Activated CD4-positive, alpha-beta T cell treated with anti-CD3 and anti-CD28 coated beads, Interleukin-10, Interleukin-2, amounts not matched to agents 100 ng/mL and 50 ng/mL, durations not matched to agents 16 hours and 8 hours (primary cell): ENCODE measurements at places on chromosomes 6 and 20.
A peak's percentile ranks its signal among the peaks of the same experiment; 100 is the strongest.

DNA sequence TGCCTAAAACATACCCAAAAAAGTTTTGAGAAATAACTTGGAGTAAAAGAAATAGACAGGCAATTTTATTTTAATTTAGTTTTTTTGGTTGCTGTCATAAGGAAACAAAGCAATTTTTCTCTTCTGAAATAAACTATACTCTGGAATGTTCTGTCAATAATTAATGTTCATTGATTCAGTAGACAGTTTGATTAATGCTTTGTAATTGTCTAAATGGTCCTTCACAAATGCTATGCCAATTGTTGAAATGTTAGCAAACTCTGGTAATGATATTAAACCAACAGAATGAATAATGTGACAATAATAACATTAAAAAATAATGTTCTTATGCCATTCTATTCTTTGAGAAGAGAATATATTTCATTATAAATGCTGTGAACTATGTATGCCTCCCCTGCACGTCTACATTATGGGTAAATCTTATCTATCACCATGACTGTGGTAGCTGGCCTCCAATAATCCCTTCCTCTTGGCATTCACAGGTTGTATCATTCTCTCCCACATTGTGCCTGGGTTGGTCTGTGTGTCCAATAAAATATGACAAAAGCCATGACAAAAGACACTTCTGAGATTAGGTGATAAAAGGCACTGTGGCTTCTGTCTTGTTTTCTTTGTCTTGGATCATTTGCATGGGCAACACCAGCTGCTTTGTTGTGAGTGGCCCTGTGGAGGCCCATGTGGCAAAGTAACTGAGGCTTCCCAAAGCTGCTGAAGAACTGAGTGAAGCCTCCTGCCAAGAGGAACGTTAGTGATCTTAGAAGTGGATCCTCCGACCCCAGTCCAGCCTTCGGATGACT lies 25.1 kb downstream of the IL20RA start:
- no peak for DNase-seq

GRCh38 chr6:43937236-43938177 lies 167.5 kb downstream of the VEGFA start:
- DNase-seq: no peak

DNA sequence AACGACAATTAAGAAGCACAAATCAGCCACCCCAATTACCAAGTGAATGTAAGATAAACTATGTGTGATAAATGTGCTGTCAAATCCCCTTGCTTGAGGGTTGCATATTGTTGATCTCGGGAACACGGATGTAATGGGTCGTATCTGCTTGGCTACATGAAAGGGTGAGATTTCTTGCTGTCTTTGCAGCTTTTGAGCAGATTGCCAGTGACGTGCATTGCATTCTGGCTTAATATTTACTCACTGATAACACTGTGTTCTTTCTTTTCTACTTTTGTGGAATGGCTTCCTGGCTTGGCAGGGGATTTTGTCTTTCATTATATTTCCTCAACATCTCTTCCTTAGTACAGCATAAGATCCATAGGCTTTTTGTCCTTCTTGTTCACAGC lies 10.5 kb upstream of the FAM210B start:
- no peak for DNase-seq

DNA sequence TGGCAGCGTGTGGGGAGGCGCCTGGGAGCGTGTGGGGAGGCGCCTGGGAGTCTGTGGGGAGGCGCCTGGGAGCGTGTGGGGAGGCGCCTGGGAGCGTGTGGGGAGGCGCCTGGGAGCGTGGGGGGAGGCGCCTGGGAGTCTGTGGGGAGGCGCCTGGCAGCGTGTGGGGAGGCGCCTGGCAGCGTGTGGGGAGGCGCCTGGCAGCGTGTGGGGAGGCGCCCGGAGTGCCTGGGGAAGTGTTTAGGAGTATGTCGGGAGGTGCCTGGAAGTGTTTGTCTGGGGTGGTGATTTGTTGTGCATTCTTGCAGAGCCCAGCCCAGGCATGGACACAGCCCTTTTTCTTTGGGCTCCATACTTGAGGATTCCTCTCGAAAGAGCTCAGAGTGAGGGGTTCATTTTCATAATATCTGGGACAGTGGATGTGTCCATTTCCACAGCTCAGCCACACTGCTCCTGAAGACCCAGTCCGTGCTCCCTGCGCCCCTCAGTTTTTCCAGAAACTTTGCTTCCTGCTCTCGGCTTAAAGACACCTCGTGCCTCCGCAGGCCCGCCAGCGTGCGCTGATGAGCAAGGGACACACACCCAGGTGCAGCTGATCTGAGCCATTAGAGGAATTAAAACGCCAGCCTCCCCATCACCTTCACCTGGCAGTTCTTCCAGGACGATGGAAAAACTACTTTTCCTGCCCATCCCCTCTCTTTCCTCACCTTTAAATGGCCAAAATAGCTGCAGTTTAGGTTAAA lies 172.2 kb upstream of the THBS2 start:
- no peak for DNase-seq

- DNase-seq: no peak
These were observed 249.2 kb upstream of the RREB1 start for GRCh38 chr6:6858533-6858982.

DNA sequence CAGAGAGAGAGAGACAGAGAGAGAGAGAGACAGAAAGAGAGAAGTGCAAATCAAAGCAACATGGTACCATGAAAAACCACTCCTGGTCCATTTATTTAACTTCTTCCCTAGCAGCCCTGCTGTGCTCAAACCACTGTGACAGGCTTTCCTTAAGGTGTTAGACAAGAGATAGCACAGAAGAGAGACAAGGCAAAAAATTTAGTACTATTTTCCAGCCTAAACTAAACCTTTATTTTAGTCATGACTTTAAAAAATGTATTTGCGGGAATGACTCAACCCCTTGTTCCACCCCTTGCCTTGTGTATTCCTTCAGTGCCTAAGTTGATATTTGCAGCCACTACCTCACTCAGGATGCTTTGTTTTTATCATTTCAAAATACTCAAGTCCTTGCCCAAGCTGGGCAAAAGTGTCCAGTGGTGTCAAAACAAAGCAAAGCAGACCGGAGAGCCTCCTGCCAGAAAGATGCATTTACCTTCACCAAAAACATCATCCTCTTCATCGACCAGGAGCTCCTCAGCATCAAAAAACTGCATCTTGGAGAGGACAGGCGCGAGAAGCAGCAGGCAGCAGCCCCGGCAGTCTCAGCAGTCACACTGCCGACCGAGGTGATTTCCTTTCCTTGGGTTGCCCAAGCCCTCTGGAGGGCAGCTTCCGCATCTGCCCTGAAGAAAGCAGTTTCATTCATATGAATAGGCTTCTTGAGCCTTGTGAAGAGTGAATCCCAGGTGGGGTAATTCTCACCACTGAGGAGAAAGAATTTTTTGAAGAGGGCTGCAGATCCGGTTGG lies at the start of gene RIPOR2:
RIPOR2 (minus strand) TSS at position 595 of the 787 bp plus-strand sequence; CDS start at position 533, 62 bp downstream.
- peak; percentile 90 for DNase-seq

DNA sequence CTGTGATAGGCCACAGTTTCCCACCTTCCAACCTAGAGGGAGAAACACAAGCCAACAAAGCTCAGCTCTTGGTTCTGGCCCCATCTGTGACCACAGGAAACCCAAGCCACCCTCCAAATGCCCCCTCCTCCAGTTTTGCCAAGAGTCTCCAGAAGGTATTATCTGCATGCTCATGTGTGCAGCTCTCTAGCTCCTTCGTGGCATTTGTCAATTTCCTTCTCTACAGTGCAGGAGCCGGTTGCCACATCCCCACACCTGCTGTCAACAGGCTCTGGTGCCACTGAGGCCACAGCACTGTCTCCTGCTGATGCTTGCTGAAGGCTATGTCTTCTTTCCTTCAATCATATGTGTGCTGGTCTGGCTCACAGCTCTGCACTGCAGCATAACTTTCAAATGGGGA lies 177.2 kb downstream of the CLIC5 start:
- DNase-seq: no peak

DNA sequence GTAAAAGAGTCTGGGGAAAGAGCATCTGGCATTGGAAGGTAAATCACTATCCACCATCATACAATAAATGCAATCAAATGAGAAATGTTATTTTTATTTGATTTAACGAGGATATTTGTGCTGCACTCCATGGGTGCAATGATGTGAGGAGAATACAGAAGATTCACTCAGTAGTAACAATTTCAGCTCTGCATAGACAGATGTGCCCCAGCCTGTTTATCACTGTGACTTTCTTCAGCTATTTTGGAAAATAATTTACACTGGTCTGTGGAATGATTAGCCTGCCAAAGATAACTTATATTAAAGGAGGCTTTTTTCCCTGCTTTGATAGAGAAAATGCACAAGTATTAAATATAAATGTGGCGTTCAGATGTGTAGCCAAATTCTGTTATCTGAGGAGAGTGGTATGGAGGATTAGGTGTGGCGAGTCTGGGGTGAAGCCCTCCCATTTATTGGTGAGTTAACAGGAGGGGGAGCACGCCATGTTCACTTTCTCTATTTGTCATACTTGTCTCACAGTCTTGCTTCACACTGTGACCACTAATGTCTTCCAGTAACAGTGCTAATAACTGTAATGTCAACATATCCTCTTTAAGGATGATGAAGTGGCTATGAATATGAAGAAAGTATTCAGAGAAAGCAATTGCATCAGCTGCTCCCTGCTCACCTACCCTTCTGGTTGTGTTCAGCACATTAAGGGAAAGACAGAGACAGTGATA lies 645.6 kb downstream of the MMUT start:
- DNase-seq: no peak

GRCh38 chr6:7621761-7622160 lies 31.8 kb downstream of the SNRNP48 start:
- DNase-seq: no peak

DNA sequence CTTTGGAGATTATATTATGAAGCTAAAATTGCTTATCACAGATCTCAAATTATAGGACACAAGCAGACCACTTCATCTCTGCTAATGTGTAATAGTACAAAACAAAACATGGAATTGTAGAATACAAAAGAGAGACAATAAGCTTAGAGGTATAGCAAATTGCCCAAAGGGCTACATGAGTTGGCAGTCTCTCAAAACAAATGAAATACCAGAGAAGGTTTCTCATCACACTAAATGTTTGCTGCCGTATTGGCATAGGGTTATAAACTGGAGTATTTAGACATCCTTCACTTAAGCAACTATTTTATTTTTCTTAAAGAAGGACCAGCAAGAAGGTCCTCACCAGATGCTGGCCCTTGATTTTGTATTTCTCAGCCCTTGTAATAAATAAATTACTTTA lies 5.9 kb upstream of the EYA4 start:
- DNase-seq: no peak

DNA sequence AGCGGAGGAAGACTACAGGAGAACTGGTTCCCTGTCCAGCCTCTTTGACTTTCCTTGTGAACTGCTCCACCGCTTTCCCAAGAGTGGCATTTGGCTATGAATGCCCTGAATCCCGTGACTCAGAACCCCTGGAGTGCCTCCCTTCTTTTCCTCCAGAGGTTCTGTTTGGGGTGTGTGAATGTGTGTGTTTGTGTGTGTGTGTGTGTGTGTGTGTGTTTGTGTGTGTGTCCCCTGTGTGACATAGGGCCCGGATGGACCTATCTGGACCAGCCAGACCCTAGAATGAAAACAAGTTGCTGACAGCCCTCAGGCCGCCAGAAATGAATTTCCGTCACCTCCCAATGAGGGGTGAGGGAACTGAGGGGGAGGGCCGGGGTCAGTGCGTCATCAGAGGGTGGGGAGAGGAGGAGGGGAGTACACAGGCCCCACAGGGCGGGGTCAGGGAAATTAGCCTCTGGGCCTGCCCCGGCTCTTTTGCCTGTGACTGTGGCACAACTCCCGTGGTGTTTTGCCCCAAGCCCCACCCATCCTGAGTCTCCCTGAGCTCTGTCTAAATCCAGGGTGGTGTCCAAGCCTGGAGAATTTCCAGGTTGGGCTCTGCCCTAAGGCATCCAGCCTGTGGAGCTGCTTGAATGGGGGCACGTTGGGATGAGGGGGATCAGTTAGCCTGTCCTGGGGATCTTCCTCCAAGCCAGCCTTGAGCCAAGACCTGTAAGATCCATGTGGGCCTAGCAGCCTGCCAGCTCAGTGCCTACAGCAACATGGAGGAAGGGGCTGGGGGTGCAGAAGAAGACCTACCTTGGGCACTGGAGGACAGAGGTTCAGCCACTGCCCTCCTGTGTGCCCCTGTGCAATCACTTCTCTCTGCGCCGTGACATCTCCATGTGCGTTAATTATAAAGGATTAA lies 15.2 kb upstream of the MRPS18A start:
- DNase-seq: no peak

- DNase-seq: no peak
These were observed 21.7 kb downstream of the HIVEP1 start for GRCh38 chr6:12033770-12034169.

DNA sequence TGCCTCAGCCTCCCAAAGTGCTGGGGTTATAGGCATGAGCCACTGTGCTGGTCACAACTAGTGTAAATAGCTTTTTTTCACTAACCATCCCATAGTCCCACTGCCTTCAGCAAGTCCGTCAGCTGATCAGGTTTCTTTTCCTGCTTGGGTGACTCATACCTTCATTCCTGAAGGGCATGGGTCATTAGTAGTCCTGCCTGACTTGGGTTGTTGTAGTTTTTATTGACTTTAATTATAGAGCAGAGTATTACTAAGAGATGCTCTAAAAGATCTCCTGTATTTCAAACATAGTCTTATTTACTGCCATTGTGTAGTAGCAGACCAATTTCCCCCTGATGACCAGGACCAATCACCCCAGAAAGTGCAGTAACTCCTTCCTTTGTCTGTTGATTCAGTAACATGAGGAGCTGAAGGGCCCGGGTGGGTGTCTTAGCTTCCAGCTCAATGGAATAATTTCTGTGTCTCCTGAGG lies 25.8 kb downstream of the HLA-C start:
- DNase-seq: no peak

- no peak for DNase-seq
These were observed 1.9 kb downstream of the PPP1R3D start for GRCh38 chr20:59938221-59938620.

- DNase-seq: no peak
These were observed 122.3 kb downstream of the NKAIN2 start for GRCh38 chr6:123925842-123926399.

DNA sequence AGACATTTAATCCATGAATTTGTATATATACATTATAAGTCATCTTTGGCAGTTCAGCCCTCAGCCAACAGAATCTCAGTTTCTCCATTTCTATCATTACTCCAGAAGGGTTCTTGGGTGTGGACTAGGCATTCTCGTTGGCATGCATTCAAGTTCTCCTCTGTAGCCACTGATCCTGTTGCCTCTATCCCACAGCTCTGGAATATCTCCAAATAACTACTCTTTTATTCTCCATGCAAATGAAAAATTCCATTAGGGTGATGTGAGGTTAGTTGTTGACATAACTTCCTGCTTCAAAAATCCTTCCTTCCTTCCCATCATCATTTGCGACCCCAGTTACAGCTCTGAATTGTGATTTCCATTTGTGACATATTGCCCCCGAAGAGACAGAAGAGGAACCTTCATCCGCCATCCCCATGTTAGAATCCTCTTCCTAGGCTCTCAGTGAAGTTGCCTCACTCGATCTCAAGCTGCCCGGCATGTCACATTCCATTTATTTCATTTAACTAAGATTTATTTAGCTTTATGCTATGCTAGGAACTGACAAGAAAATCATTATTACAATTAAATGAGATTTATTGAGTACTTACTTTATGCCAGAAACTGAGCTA lies 93.7 kb upstream of the EDN1 start:
- DNase-seq: no peak

- no peak for DNase-seq
These were observed 120.7 kb downstream of the EDN3 start for GRCh38 chr20:59421089-59421488.
